ENCODE measurements at places on chromosomes 2 and 18. TPM values are rescaled to one million over a fixed set of nuclear protein-coding genes. Genes with fewer than 3 reads are reported as not detected.

DNA sequence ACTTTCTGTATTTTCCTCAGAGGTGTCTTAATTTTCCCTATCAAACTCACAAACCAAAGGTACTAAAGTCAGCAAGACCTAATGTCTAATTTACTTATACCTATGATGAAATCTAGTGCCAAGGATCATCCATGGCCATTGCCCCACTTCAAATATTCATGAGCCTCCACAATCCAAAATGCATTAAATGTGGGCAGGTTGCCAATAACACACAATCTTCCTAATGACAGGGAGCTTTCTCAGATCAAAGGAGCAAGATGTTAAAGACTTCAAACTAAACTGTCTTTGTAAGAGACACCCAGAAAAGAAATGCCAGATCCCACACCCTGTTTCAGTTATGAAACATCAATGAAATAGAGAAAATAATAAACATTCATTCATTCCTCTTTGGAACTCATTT, 143.2 kb downstream of the TMEFF2 start:
- peak; percentile 7 for DNase-seq

DNA sequence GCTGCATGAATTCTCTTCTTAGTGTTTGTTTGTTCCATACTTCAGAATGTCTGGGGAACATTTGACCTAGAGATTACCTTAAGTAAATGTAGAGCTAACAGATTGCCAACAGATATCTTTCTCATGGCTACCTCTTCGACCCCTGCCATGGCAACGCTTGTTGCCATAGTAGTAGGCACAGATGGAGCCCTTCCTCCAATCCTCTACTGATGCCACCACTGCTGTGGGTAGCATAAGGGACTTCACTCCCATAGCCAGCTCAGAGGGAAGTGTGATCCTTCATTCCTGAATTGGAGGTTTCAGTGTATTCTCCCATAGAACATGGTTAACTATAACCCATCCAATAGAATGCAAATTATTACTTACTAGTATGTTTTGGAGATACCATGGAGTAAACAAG, 543.6 kb upstream of the NRP2 start:
- DNase-seq: no peak

DNA sequence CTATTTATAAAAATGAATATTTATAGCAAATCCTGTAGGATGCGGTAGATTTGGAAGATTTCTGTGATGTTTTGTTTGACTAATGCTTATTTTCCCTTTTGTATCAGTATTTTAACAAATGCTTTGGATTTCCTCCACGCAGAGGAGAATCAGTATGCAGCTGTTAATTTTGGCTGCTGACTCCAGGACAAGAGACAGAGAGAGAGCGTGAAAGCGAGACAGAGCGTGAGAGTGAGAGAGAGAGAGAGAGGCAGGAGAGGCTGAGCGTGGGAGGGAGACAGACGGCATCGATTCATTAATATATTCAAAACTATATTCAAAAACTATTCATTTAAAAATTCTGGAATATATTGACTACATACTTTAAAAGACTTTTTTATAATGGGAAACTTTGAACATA, 62.5 kb downstream of the RRM2 start:
- peak; percentile 88 for DNase-seq

Gene ZNF396
- 1.5 TPM for total RNA-seq

GRCh38 chr2:197080578-197081216, 154.2 kb upstream of the PGAP1 start:
- no peak for DNase-seq

- no peak for DNase-seq
Measured at GRCh38 chr2:133107058-133107815, 437.2 kb upstream of the LYPD1 start.

Gene EVA1A
- 9.7 TPM for total RNA-seq

Gene BOLL
- 2.8 TPM for total RNA-seq

DNA sequence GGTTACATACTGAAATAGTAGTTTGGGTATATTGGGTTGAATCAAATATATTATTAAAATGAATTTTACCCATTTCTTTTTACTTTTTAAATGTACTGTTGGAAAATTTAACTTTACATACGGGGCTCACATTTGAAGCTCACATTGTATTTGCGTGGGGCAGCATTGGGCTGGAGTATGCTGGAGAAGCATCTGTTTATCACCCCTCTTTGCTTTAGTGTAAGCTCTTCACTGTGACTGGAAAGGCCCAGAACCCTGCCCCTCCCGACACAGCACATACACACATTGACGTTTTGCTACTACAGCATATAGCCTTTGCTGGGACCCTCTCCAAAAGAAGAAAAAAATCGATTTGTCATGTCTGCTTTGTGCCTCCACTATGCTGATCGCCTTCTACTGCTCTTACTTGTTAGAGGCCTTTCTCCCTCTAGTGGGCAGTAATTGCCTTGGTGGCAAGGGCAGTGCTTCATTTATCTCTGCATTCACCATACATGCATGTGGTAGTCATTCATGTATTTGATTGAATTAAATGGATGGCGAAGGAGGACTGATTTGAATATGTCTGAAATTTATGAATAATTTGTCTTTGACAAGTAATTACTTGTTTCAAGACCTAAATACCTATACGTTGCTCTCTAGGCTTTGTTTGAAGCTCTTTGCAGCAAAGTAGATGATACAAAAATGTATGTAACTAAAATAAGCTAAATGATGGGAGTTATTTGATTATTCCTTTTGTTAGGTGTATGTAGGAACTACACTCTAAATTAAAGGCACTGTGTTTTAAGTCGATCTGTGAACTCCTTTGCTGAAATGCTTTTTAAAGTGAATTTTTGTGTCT, 37.4 kb downstream of the VAPA start:
- DNase-seq: peak; percentile 72

All from tongue (tissue), 3 donors.